ENCODE measurements at places on chromosomes 11 and 22.
A peak's percentile ranks its signal among the peaks of the same experiment; 100 is the strongest.

DNA sequence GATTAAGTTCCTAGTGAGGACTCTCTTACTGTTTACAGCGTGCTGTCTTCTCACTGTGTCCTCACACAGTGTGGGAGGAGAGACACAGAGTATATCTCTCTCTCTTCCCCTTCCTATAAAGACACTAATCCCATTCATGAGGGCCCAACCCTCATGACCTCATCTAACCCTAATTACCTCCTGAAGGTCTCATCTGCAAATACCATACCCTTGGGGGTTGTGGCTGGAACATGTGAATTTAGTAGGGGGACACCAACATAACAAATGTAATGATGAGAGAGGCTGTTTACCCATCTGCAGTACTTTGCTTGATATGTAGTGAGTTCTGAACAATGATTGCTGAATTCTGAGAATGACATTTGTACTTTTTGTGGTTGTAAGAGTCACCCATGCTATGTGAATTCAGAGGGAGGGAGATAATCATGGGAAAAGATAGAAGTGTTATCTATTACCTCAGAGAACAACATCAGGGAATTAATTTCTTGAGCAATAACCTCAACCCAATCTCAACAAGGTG, 4.9 kb upstream of the OR52W1 start:
- DNase-seq, result no peak

DNA sequence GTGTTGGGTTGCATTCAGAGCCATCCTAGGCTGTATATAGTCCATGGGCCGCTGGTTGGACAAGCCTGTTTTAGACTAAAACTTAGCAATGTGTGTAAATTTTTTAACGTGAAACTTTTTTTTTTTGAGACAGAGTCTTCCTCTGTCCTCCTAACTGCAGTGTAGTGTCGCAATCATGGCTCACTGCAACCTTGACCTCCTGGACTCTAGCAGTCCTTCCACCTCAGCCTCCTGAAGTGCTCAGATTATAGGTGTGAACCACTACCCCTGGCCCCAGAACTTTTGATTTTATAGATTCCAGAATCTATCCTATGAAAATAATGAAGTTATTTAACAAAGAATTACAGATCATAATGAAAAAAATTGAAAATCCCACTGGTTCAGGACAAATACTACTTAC, 29.9 kb upstream of the PANX2 start:
- DNase-seq, result no peak

DNA sequence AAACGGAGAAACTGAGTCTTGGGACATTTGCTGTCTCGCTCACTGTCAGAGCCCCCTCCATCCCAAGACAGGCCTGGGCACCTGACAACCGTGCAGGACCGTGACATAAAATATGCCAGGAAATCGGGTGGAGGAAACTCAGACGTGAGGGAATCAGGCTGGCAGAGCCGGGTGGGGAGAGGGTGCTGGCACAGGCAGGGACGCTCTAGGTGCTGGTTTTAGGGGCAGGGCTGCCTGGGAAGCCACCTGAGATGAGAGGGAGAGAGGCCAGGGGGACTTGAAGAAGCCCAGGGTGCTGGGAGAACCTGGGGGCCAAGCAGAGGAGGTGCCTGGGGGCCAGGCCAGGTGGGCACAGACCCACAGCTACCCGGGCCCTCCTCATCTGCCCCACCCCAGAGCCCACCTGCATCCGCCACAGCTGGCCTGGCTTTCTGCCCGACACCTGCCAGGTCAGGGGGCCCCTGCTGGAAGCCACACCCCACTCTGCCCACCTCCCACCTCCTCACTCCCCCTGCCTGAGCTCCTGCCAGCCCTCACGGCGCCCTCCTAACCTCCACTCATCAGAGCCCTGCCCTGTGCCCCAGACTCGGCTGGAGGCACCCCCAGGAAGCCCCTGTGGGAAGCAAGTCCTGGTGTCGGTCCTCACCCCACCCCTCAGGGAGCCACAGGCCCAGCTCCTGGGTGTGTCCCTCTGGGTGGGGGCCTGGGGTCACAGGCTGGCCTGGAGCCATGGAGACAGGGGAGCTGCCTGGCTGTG, 27.3 kb upstream of the MUC5AC start:
- DNase-seq, result peak; percentile 49

DNA sequence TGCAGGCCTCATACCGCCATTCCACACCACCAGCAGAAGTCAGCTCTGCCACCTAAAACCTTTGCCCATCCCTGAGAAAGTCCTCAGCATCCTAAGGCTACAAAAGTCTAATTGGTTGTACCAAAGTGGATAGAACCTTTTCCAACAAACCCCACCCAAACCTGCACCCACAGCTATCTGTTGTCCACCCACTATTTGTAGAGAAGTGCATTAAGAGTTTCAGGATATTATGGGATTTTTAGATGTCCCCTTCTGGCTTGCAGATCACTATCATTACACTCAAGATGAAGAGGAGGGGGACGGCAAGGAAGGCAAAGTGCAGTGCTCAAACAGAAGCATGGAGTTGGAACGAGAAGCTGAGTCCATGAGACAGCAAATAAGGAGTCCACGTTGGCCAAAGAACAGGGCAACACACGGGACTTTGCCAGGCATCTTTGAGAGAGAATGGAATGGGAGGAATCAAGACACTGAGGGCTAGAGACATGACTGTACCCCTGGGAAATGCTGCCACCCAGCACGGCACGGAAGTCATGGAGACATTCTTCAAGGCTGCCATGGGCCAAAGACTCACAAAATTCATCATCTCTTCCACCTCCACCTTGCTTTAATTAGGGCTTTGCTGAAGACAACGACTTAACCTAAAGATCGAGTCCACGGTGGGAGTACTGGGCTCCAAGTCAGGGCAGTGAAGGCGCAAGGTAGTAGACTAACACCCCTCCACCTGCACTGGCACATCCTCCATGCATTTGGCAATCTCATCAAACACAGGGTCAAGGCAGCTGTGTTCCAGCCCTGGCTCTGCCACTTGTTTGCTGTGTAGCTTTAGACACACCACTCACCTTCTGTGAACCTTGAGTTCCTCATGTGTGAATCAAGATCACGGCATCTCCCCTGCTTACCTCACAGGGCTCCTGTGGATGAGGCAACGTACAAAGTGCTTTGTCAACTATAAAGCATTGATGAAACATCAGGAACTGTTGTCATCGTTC, 112.9 kb upstream of the TMEM45B start:
- no peak for DNase-seq

DNA sequence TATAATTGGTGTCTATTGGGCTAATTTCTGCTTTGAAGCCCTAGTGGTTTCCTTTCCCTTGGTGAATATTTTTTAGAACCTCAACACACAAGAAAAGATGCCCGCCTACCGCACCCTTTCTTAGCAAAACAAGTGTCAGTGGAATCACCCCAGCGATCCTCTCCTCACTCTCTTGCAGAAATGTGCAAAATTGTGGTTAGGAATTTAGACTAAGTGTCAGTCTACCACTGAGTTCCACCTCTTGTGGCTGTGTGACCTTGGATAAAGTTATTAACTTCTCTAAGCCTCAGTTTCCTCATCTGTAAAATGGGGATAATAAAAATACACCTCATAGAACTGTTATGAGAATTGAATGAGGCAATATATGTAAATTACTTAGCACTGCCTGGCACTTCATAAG, 5.3 kb upstream of the JAML start:
- DNase-seq, result no peak

DNA sequence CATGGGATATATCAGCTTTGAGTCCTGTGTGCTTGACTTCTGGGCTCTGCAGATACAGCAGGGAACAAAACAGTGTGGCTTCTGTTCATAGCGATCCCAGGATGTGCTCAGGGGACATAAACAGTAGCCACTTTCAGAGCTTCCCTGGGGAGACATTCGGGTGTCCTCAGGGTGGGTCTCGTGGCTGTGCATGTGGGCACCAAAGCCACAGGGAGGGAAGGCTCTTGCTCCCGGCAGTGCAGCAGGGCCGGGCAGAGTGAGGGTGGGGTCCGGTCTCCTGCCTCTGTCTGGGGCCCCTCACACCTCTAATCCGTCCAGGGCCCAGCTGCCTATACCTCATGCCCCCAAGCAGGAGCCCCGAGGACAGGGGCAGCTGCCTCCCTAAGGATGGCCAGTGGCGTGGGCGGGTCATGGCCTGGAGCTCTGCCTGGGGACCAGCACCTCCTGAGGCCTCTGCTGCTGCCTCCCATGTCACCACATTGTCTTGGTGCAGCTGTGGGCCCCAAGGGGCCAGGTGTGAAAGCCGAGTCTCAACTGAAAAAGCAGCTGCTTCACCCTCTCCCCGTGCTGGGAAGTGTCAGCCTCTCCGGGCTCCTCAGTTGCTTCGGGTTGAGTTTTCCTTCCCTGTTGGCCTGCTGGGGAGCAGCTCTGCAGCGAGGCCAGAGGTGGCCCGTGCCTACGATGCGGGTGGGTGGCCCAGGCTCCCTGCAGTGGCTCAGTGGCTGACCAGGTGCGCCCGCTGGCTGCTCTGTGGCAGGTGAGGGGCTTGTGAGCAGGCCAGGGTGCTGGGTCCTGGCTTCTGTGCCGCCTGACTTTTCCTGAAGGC, 3.8 kb downstream of the TPCN2 start:
- DNase-seq, result no peak

- DNase-seq, result no peak
These were observed 66.6 kb upstream of the ASPHD2 start for GRCh38 chr22:26362471-26362870.

GRCh38 chr11:123407130-123407995, 22.7 kb upstream of the GRAMD1B start:
- DNase-seq, result peak; percentile 92

DNA sequence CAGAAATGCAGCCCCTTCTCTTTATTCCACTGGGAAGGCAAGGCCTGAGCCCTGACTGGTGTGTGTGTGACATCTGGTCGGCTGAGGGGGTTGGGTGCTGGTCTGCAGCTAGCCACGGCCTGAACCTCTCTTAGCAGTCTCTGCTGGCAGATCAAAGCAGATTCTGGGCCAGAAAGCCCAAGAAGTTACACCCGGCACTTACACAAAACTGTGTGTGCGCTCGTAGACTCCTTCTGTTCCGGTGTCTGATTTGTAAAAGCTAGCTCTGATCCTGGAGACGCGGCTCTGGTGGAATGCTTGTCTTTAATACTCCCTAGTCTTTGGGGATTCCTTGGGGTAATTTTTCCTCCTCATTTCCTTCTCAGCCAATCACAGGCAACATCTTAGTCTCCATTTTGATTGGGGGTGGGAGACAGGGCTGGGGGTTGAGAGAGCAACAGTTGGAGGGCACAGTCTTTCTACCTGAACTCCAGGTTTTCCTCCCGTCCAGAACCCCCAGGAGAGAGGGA, 5.5 kb downstream of the PKNOX2 start:
- DNase-seq, result no peak

DNA sequence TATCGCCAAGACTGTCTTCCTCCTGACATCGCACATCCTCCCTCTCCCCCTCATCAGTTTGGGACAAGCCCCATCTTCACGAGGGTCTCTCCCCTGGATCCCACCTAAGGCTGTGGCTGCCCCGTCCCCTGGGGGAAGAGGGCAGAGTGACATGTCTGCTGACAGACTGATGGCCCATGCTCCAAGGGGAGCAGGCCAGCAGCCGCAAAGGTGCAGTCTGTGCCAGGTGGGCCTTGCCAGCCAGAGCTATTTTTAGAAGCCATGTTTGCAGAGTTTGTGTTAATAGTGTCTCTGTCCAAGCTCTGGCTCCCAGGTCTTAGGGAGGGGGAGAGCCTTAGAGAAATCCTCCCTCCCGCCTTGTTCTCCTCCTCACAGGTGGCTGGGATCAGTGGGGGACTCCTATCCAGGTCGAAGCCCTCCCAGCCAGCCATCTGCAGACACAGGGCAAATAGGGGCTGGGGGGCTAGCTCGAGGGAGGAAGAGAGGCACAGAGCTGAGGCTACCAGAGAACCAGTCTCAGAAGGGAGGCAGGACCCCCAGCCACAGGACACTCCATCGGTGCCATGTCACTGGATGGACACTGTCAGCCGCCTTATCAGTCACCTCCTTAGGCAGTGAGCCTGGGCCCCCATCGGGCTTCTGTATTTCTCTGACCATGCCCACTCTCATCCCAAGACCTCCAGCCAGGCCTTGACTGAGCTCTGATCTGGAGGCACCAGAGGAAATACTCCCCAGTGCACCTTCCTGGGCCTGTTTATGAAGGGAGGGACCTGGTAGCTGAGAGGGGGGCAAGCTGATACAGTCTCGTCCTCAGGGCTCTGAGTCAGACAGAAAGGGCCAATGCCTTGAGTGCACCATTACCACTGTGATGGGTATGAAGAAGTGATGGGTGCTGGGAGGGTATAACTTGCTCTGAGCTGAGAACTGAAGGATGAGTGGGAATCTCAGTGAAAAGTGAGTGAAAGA, 49.3 kb downstream of the CHRDL2 start:
- peak; percentile 13 for DNase-seq

DNA sequence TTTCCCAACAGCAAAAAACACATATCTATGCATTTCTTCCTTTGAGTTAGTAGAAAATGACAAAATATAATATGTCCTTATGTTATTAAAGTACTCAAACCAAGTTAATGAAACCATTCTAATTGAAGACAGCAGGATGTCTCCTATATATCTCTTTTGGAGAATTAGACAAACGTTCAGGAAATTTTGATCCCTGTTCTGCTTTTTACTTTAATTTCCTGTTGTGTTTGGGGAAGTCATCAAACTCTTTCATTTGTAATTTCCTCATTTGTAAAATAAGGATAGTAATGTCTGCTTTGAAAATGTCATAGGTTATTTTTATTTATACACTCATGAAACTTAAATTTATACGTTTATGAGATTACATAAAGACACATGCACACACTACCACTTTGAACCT, 281.8 kb upstream of the ANO5 start:
- no peak for DNase-seq

- DNase-seq, result no peak
These were observed 236.3 kb upstream of the SORL1-AS1 start for GRCh38 chr11:121688860-121689614.

DNA sequence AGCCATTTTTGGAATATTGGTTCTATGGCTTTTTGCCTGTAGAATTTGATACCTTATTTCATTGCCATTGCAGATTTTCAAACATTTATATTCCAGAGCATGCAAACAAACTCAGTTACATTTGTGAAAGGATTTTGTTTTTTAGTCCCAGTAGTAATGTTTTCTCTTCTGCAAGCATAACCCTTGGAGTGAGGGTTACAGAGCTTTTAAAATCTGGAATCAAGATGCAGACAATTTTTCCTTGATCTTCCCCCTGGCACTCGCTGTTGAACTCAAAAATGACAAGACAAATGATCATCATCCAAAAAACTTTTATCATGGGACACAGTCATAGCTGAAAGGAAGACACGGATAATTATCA, 20.8 kb downstream of the BBOX1 start:
- no peak for DNase-seq

DNA sequence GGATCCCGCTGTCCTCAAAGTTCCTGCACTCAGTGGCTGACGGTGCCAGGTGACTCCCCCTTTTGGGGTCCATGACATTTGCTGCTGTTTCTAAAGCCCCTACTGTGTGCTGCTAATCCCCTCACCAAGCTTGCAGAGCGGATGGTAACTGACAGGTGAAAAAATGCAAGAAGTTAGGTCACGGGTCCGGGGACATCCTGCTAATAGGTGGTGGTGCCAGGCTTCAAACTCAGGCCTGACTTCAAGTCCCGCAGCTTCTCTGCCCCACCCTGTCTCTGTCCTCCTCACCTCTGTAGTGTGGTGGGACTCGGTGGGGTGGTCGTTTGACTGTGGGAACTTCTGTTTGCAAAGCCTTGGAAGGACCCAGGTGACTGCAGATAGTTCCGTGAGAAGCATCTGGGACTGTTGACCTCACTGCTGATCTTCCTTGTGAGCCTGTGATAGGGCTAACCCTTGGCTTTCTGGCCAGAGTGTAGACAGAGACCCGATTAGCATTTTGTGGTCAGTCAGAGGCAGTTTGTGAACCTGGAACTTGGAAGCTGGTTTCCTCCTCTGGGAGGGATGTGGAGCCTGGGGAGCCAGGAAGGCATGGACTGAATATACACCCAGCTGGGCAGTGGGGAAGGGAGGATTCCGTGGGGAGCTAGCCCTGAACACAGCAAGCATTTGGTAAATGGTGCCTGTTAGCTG, 115.4 kb upstream of the OR4B1 start:
- DNase-seq, result no peak

Data from NCI-H345 (cell line).